Activated gamma-delta T cell (primary cell): ENCODE measurements at places on chromosomes 7 and 10.

DNA sequence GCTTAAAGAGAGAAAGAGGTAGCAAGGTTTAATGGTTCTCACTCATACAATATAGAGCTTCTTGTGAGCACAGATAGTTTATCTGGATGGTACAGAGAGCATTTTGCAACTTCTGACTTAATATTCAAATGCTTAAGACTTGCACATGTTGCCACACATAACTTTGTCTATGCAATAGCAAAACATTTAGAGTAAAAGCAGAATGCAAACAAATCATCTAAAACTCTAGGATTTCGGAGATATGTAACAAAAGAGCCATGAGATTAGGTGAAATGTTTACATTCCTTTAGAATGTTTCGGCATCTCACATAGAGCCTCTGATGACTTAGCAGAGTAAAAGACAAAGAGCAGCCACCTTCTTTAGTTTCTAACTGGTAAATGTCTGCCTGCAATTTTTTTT, 717.1 kb upstream of the LRRN3 start:
- no peak for DNase-seq

GRCh38 chr7:114083166-114084001, 164.6 kb upstream of the PPP1R3A start:
- no peak for DNase-seq

DNA sequence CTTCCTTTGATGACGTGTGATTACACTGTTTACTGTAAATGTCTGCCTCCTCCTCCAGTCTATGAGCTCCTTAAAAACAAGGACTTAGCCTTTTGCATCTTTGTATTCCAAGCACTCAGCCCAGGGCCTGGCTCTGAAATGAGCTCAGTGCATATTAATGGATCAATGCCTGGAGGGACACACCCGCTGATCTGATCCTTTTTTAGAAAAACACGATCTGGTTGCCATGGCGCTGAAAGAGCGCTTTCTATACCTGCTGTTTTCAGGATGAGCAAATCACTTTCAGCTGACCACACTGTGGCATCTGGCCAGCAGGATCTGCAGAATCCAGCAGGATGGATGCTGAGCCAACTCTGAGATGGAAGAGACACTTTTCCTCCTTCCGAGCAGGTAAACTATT, 37.8 kb upstream of the GARS1 start:
- DNase-seq = no peak

DNA sequence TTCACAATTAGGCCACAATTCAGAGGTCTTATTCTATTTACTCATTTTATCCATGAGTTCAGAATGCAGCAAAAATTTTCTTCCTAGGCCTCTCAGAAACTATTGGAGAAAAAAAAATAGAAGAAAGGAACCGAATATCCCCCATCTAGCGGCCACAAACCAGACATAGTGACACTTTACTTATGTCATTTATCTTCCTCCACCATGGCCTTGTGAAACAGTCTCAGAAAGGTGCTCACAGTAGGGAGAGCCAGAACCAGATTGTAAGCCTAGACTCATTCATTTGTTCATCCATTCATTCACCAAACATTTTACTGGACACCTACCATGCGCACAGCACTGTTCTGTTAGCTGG, 16.0 kb downstream of the CREB3L2 start:
- no peak for DNase-seq

GRCh38 chr10:121577568-121577967, 20.7 kb downstream of the FGFR2 start:
- no peak for DNase-seq

DNA sequence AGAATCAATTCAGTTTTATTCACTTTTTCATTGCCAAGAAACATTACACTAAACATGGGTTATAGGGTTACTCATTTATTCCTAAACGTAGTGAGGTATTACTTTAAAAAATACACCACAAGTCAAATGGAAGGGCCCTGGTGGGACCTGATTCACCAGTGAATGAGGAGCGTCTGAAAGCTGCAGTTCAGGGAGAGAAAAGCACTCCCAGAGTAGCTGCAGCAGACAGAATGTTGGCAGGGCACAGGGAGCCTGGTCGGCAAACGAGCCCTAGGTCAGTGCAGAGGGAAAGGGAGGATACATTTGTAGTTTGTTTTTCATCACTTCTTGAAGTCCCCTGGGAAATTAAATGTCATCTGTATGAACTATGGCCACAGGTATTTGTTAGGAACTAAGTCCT, 361.7 kb upstream of the ETV1 start:
- no peak for DNase-seq

- DNase-seq = no peak
Measured at GRCh38 chr7:30717181-30717580, 34.8 kb upstream of the INMT start.

DNA sequence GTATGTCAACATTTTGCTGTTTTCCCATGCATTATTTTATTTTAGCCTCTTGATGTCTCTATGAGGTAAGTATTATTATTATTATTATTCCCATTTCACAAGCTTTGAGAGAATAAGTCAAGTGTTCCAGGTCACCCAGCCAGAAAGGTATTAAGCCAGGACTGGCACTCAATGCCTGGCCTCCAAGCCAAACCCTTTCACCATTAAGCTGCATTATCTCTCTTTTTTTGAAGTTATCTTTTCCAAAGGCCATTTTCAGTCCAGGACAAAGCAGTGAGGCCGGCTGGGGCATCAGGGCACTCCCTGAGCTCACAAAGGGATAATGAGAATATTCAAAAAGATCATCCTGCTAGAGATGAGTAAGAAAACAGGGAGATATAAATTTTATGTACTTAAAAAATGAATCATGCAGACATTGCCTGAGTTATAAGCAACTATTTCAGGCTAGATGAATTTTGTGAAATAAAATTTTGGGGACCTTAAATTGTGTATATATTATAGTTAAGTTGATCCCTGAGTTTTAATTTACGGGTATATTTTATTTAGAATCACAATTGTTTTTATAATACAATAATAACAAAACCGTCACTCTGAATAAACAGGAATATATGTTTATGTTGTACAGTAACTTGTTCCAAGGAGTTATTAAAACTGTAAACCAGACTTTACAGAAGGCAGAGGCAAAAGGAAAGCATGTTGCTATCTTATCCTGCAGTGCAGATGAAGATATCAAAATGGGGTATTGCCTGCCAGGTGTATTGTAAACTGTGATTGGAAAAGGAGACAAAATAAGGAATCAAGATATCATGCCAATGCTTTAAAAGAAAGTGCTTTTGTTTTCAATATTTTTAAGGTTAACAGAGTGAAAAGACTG, 51.3 kb upstream of the CAV2 start:
- no peak for DNase-seq

DNA sequence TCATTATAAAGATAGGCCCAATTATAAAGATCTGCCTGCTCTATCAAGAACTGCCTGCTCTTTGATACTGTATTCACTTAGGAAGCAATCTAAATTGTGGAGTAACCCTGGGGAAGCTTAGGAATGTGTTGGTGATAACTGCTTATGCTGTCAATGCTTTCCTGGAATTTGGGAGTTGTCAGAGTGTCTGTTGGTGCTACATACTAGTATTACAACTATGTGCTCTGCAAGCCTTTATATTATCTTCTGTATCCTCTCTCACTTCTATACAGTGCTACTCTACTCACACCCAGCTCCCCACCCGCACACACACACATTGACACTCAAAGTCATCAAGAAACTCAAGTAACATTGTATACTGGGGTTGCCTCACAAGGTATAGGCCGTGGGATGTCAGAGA, 6.1 kb downstream of the ZNF277 start:
- DNase-seq = no peak

GRCh38 chr10:32954080-32954479, 4.0 kb downstream of the ITGB1 start:
- no peak for DNase-seq

- DNase-seq = no peak
Measured at GRCh38 chr7:91541641-91542040, 277.4 kb downstream of the FZD1 start.

DNA sequence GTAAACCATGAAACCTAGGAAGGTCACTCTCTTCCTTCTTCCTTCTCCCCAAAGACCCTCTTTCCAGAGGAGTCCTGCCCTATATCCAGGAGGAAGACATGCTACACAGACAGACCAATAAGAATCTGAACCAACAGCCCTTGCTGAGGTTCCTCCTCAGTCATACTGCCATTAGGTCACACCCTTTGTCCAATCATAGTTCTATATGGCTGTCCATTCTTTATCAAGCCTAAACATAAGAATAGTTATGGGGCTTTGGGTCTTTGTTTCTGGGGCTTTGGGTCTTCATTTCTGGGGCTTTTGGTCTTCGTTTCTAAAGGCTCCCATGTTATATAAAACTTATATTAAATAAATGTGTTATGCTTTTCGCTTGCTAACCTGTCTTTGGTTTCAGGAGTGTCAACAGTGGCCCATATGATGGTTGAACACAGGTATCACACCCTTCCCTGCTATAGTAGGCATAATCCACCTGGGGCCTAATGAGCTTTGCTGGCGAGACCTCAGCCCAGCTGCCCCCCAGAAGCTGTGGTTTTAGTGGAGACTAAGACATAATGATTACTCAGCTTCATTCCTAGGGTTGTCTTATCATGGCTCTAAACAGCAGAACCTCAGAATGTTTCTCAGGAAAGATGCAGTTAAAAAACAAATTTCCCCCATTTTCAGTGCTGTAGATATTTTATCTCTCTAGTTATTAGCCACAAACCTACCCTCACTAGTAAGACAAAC, 91.6 kb downstream of the ELMO1 start:
- DNase-seq = no peak

- no peak for DNase-seq
Measured at GRCh38 chr10:48926255-48926654, 13.4 kb downstream of the LRRC18 start.

- DNase-seq = no peak
Measured at GRCh38 chr10:131252567-131253276, 58.8 kb downstream of the TCERG1L start.

DNA sequence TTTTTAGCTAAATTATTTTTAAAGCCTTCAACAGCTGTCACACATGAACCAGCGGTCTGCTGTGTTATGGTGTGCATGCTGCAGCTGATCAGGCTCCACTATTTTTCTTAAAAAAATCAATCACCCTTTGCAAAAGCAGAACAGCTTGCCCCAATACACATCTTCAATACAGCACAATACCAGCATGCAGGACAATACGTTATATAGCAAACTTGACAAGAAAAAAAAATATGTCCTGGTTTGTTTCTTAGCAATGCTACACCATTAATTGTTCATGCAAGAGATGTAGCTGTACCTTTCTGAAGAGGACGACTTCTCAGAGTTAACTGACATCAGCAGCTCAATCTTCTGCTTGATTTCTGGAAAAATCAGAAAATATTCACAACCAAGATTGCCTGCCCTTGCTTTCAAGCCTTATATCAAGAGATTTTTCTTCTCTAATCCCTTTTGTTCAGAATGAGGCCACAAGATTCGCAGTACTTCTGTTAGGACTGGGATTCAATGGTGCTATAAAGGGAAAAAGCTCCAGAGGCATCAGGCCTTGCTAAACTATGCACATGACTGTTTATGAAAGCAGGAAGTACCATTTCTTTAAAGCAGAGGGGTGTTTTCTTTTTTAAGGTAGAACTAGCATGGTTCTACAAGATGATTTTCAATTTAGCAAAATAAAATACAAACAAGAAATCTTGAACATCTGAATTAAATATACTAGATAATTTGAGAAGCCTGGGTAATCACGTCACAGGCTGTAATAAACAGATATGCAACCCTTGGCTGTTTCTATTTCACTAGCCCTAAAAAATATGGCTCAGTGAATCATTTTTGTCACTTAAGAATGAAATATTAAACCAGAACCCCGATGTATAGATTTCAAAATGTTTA, 120.0 kb downstream of the SRPK2 start:
- no peak for DNase-seq

DNA sequence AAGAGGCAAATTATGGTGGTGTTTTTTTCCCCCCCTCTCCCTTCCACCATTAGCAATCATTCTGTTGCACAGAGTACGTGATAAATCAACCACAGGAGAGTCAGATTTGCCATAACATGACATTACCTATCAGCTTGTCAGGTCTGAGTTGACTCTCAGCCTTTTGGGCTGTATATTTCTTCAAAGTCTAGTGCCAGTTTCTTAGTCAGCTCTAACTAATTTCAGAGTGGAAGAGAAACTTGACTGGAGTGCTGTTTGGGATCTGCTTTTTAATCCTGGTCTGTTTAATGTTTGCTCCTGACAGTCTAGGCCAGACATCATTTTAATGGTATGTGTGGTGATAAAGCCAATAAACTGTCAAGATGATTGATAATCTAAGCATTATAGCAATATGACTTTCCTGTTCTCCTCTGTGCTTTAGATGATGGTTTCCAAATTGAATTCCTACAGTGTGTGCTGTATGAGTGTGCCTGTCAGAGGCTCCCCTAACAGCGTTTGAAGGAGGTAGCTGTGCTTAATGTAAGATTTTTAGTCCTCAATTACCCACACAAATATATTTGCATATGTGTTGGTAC, 76.9 kb downstream of the LRMDA start:
- no peak for DNase-seq

DNA sequence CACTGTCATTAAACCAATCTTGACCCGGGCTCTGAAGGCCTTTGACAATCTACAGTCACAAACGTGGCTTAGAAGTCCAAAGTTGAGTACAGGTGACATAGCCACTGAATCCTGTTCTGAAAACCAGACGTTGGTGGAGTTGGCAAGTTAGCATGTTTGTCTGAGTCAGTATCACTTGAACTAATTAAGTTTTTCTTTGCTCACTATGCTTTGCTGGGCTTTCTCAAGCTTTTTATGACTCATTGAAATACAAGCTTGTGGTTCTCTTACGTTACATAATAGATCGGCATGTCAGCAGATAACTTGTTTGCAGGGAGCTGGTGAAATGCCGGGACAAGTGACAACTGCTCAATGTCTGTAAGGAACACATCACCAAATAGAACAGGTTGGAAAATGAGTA, 53.8 kb downstream of the ARL5B start:
- DNase-seq = no peak

DNA sequence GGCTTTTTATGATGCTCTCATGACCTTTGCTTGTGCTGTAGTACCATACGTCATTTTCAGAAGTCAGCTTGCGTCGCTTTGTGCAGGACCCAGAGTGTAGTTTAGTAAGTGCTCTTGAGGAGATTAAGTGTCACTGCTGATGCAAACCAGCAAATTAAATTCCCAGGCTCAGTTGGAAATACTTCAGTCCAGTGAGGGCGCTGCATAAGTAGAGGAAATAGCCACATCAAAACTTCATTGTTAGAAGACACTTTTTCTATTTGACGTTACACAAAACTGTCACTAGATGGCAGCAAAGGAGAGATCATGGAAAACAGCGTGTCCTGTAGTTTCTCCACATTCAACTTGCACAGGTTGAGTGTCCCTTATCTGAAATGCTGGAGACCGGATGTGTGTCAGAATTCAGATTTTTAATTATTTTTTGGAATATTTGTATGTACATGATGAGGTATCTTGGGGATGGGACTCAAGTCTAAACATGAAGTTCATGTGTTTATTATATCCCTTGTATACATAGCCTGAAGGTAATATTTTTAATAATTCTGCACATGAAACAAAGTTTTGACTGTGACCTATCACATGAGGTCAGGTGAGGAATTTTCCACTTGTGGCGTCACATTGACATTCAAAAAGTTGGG, 7.9 kb downstream of the ZNF22 start:
- DNase-seq = no peak
